ENCODE measurements at places on chromosomes 11 and 22.

DNA sequence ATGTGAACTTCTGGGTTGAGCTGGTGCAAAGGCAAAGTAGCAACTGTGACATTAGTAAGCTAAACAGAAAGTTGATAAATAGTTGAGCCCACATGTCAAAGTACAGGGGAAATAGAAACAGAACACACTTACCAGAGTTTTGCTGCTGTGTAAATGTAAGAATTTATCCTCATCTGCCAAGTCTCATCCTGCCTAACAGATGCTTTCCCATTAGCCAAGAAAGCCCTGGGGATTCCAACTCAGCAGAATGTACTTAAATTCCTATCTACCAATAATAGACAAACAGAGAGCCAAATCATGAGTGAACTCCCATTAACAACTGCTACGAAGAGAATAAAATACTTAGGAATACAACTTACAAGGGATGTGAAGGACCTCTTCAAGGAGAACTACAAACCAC lies 7.3 kb upstream of the OR51A2 start:
- DNase-seq, result no peak

GRCh38 chr11:30433831-30434230 lies 110.9 kb downstream of the ARL14EP start:
- no peak for DNase-seq

GRCh38 chr11:128568166-128568778 lies 19.1 kb downstream of the ETS1 start:
- DNase-seq, result no peak

DNA sequence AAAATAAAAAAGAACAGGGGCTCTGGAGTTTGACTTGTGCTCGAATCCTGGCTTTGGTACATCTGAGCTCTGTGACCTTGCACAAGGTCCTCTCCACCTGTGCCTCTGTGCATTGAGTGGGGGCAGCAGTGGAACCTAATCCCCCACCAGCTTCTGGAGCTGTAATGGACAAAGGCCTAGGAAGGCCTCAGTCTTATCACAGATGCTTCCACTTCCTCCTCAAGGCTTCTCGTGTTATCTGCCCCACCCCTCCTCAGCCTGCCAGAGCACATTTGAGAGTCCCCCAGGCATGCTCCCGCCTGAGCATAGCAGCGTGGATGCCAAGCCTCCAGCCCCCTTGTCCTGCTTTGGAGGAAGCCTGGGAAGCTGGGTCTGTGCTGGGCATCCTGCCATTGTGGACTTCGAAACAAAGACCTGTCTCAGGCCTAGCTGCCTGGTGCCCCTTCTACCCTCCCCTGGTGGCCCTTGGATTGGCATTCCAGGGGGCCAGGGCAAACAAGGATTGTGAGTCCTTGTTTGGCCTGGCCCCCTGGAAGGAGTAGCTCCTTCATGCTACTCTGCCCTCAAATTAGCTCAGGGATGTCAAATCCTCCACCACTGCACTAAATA lies 15.0 kb downstream of the SLC35E4 start:
- DNase-seq, result no peak

GRCh38 chr22:50546326-50547262 lies 895 bp downstream of the KLHDC7B start:
- DNase-seq, result no peak

- no peak for DNase-seq
Observed at GRCh38 chr22:30705710-30706651, 11.3 kb downstream of the OSBP2 start.

GRCh38 chr11:95531116-95531515 lies 258.5 kb downstream of the FAM76B start:
- DNase-seq, result no peak

- no peak for DNase-seq
Observed at GRCh38 chr22:29473001-29473400, 7.0 kb upstream of the NEFH start.

All from activated gamma-delta T cell (primary cell).